Activated B cell treated with CpG ODN at 0.5 μM for 24 hours (primary cell): ENCODE measurements at places on chromosomes 3 and 15. TPM values are rescaled to one million over a fixed set of nuclear protein-coding genes. Genes with fewer than 3 reads are reported as not detected.

DNA sequence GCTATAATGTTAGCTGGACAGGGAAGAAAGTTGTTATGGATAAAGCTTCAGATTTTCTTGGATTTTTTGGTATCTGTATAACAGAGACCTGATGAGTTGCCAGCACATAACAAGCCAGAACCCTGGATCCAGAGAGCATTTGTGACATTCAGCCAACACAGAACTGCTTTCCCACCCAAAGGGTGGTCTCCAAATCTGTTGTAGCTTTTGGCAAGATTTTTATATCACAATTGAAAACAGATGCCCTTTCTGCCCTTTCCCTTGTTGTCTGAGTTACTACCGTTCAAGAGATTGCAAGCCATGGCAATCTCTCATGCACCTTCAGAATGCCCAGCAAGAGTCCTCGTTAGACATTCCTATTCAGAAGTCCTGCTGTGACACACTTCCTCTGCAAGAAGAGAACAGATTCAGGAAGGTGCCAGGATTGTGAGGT, 107.6 kb upstream of the FGF7 start:
- DNase-seq, result no peak

SPPL2A gene
- total RNA-seq, result 79.1 and 85.3 TPM in 2 replicates

CPN2 gene
- total RNA-seq, result not detected in 2 replicates

OSBPL10 gene
- total RNA-seq, result 125 and 137 TPM in 2 replicates

COL6A5 gene
- not detected in 2 replicates for total RNA-seq

GRCh38 chr3:193987186-193987585, 148.8 kb upstream of the HES1 start:
- no peak for DNase-seq

DNA sequence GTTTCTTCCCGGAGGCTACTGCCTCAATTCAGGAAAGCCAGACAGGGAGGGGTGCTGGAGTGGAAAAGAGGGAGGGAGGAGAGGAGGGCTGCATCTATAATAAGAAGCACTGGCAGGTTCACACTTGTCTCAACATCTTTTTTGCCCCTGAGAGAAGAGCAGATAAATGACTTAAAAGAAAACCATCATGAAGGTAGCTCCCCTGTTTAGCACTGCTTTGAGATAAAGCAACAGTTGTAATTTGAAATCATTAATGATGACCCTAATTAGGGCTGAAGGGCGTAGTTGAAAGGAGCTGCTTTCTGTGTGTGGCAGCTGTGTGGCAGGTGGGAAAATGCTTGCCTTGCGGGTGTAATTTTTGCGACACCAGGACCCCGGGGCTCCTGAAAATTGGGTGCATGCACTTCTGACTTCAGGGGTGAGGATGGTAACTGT, 222.8 kb upstream of the IL12A start:
- DNase-seq, result no peak

- no peak for DNase-seq
These were observed 27.8 kb downstream of the KLHL6 start for GRCh38 chr3:183527428-183528379.

- no peak for DNase-seq
These were observed 165.6 kb downstream of the LPP start for GRCh38 chr3:188319569-188319968.

- no peak for DNase-seq
These were observed 11.1 kb downstream of the LRCH3 start for GRCh38 chr3:197801891-197802778.

DNA sequence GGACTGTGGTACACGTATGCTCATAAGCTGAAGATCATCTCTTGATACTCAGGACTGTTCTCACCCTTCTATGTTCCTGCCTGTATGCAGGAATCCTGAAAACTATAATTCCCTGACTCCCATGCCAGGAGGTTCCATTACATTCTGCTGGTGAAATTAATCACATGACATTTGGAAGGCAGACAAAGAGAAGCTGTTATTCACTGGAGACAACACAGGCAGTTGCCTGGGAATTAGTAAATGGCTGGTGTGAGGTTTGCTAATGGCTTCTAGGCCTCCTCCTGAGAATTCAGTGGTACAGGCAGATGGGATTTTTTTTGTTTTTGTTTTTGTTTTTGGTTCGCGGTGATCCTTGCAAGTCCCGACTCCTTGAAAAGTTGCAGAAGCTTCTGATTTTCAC, 91.4 kb downstream of the CTNNB1 start:
- no peak for DNase-seq

- peak; percentile 44 for DNase-seq
These were observed 17.2 kb upstream of the GNB5 start for GRCh38 chr15:52208306-52208946.

GRCh38 chr3:175255698-175256097, 396.6 kb downstream of the NAALADL2 start:
- DNase-seq, result no peak

GRK7 gene
- total RNA-seq, result not detected in 2 replicates

UCN2 gene
- not detected in 2 replicates for total RNA-seq

ECE2 gene
- not detected in 2 replicates for total RNA-seq

GRCh38 chr3:30675006-30675405, 68.6 kb downstream of the TGFBR2 start:
- no peak for DNase-seq

- no peak for DNase-seq
These were observed 27.5 kb upstream of the THRB start for GRCh38 chr3:24522146-24522579.

DNA sequence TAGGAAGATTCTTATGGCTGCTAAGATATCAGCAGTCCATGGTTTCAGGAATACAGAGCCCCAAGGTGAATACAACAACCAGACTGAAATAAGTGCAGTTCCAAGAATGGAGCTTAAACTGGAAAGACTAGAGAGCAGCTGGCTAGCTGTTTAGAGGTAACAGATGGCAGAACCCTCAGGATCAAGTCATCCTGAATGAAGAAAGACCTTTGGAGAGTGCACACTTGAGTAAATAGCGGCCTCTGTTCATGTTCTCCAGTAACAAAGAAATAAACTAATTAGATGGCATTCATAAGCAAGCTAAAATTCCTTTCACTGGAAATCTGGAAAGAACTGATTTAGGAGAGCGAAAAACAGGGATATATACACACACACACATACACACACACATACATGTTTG, 968.4 kb downstream of the FHIT start:
- no peak for DNase-seq

- no peak for DNase-seq
These were observed 23.0 kb downstream of the PLA2G4E start for GRCh38 chr15:41997845-41998244.

TMC3 gene
- not detected in 2 replicates for total RNA-seq

- DNase-seq, result no peak
These were observed 70.5 kb upstream of the EPHB3 start for GRCh38 chr3:184491011-184491576.

RGMA gene
- not detected in 2 replicates for total RNA-seq

P2RY1 gene
- total RNA-seq, result 0.20 TPM in 2 replicates

RTP3 gene
- total RNA-seq, result not detected in 2 replicates

COPS2 gene
- 53.1 and 54.4 TPM in 2 replicates for total RNA-seq

DNA sequence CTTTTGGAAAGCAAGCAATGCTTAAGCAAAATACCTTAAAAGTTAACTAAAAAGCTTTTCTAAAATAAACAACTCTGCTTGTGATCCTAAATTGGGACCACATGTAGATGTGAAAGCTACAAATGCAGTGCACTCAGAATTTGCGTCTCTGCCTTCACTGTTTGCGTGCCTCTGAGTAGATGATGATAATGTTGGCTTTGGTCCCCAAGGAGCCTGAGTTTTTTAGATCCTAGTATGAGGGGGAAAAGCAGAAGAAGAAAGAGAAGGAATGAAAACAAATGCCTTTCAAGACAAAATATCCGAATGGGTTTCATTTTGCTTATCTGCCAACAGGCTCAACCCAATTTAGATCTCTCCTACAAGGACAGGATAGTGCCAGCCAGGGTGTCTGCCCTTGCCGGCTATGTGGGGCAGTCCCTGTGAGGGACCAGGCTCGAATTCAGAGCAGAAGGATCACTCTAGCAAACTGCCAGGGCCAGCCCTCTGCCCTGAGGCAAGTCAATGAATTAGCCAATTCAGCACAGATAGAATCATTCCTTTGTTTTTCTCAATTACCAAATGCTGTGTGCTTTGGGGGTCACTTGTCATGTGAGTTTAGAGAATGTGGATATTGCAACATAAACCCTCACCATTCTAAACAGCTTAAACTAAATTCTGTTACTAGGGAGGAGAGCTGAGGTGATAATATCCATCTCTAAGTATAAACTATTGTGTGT, 28.5 kb downstream of the SCG5 start:
- no peak for DNase-seq

GRCh38 chr3:71825551-71826283, 40.8 kb upstream of the PROK2 start:
- no peak for DNase-seq

GRCh38 chr3:158420654-158421396, 150.2 kb upstream of the MLF1 start:
- no peak for DNase-seq

- no peak for DNase-seq
These were observed 405.9 kb downstream of the NR2F2 start for GRCh38 chr15:96736384-96736783.

GRCh38 chr3:138199851-138200250, 12.8 kb downstream of the ARMC8 start:
- no peak for DNase-seq

TM4SF4 gene
- total RNA-seq, result not detected in 2 replicates

GRCh38 chr3:99357131-99357530, 281.3 kb upstream of the COL8A1 start:
- DNase-seq, result no peak

GRCh38 chr3:127062926-127063325, 80.0 kb downstream of the PLXNA1 start:
- no peak for DNase-seq

DNA sequence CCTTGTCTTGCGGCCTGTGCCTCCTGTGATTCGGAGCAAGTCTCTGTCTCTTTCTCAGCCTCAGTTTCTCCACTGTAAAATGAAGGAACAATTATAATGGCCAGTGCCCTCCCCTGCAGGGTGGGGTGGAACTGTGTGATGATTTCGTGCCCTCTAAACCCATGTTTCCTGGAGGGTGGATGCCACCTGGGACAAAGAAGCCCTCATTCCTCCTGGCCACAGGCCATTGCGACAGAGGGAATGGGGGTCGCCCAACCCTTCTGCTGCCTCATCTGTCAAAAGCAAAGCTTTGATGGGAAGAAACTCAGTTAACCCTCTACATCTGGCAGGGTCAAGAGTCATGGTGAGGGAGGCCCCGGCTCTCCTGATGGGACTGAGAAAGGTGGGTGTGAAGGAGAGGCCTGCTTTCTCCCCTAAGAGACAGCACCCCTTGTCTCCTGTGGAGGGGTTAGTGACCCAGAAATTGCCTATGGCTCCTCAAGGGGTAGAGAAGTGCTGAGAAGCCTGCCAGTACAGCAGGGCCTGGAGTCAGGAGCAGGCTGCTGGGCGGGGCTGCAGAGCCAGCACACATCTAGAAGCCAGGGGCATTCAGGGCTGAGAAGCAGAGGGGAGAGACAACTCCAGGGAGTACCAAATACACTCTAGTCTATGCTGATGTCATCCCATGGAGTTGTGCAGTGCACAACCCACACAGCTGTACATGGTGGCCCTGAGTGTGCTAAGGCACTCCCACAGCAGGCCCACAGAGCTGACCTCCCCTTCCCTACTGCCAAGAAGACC, 61.0 kb downstream of the PLXNA1 start:
- DNase-seq, result no peak

DNA sequence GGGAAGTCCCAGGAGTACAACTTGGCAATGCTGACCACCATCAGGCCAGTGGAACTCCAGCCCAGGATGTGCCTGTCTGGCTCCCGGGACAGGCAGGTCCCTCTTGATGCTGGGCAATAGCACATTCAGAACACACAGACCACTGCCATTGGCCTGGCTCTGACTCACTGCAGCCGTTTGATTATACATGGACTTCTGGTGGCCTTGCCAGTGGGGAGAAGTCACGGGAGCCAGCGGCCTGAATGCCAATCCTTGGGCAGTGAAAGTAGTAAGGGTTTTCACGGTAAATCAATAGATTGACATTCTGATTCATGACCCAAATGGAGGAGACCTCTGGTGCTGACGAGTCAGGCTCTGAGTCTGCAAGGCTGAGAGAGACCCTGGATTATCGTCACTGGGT, 12.5 kb upstream of the PROK2 start:
- DNase-seq, result no peak

DNA sequence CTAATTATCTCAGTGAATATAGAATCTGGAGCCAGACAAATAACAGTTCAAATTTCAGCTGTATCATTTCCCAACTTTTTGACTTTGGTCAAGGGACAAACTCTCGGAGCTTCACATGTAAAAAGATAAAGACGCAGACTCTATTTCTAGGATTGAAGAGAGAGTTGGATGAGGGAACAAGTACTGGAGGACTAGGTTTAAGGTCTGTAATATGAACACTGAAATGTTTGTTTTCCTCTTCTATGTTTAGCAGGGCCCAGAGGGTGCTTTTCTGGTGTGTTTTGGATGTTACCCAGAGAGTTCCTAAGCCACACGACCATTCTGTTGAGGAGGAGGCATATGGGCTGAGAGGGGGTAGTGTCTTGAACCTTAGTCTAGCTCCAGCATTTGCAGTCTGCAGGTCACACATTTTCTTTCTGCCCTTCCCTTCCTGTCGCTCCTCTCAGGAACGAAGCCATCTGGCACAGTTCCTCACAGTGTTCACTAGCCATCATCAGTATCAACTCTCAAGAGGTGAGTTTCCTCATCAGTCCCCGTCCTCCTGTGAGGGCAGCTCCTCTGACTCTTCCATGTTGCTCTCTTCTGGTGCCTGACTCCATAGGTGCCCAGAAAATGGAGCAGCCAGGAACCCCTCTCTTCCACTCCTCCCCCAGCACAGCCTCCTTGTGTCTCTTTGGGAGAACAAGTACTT, 250.1 kb downstream of the SQOR start:
- no peak for DNase-seq

DNA sequence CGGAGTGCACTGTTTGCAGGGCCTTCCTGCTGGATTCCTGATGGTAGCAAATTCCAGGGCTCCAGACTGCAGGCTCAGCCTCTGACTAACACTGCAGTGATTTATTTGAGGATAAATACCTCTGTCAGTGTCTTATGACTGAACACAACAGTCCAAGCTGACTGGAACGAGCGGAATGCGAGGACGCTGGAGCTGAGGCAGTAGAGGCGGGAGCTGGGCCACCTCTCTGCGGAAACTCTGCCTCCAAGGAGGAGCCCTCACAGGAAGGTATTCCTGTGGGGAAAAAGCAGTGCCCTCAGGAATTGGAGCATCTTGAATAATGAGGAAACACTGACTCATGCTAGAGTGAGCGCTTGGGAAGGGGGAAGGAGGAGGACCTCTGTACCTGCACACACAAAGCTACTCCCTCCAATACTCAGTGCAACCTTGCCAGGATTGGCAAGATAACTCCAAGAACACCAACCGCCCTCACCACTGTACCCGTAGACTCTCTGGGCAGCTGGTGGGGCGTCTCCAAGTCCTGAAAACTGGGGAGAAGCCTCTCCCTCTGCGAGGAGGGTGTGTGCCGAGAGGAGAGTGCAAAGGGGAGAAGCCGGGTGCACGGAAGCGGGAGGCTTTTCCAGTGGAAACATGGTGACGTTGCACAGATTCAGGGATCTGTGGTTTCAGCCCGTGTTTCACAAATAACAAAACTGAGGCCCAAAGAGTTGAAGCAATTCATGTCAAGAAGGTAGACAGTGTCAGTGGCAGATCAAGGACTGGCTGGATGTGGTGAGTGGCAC, 43.0 kb downstream of the VGLL4 start:
- DNase-seq, result no peak

PLCH1 gene
- total RNA-seq, result 0.12 and 0.27 TPM in 2 replicates

PRRT3 gene
- 4.2 and 4.3 TPM in 2 replicates for total RNA-seq

GRCh38 chr15:61169904-61170695, 59.0 kb downstream of the RORA start:
- no peak for DNase-seq

IL17RD gene
- not detected in 2 replicates for total RNA-seq
